Fibroblast of skin of scalp (primary cell): ENCODE measurements at places on chromosomes 1 and 21.

DNA sequence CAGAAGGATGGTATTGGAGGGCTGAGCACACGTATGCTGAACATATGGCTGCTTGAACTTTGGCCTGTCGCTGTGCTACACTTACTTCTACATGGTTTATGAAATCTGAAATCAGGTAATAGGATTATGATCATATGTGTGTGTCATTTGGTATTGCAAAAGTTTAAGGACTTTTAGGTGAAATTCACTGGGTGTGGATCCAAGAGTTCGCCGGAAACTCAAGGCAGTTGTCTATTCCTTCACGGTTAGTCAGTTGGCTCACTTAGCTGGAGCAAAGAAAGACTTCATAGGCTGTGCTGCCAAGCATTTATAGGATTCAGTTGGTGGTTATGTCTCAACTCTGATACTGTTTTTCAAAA, 927 bp downstream of the UAP1 start:
- peak; percentile 55 for DNase-seq

DNA sequence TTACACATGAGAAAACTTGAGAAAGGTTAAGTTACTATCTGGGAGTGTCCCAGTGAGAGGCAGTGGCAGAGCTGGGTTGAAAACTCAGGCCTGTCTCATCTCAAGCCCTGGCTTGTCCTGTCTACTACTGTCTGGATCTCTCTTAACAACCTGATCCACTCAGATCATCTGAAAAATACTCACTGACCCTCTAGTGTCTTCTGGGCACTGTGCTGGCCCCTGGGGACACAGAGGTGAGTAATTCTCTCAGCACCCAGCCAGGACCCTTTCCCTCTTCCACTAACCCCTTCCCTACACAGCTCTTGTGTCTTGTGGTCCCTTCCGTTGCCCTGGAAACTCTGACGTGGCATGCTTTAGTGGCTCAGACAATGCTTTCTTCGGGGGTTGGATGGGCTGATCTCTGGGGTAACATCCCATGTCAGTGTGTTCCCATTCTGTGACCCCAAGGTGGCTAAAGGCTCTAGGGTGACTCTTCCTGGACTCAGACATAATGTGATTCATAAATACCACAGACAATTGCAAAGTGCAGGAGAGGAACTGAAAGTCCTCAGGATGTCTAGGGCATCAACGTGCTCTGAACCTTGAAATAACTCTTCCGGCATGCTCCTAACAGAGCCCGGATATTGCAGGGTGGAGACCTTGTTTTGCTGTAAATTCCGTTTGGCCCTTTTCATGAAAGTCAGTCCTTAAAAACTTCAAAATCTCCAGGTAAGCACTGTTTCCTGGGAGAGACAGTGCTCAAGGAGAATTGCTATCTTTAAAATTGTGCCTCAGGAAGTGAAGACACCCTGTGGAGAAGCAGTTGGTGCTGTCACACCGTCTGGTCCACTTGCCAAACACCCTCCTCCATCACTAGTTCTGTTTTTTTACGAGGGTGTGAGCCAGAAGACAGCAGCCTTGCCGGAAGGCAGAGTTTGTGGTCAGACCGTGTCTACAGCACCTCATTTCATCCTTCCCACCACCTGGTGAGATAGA, 4.0 kb downstream of the SHISAL2A start:
- DNase-seq, result no peak

DNA sequence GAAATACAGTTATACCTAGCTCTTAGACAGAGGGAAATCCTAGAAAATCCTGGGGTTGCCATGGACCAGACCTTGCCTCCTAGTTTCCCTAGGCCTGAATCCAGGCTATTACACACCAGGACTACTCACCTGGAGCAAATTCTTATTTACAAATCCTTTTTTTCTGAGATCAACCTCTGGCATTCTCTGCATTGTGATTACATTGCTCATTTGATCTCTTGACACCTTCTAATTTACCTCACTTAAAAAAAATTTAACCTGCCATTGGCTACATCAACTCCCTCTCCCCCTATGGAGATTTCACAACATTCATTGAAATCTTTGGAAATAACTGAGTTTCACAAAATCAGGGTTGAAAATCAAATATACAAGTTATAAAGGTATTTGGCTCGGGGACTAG, 2.9 kb upstream of the C1orf105 start:
- DNase-seq, result no peak

- DNase-seq, result peak; percentile 98
Observed at GRCh38 chr1:77039739-77040138, 172.5 kb downstream of the ST6GALNAC5 start.

- no peak for DNase-seq
Observed at GRCh38 chr1:25572107-25572506, 28.7 kb downstream of the LDLRAP1 start.
